ENCODE measurements at places on chromosomes 2 and 18.

DNA sequence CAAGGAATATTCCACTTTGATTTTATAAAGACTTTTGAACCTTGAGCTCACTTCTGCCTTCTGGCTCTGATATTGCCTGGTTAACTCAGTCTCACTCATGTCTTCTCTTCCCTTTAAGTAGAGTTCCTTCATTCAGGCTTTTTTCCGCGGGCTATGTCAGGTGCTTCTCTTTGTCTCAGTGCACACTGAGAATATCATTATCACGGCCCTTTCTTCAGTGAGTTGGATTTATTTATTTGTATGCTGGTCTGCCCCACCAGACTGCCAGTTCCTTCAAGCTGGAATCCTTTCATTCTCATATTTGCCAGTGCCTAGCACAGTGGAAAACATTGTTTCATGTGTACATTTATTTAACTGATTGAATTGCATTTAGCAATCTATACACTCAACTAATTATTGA, 136.5 kb downstream of the DOK6 start:
- DNase-seq: no peak

- no peak for DNase-seq
Observed at GRCh38 chr2:181399027-181399426, 58.2 kb upstream of the ITGA4 start.

DNA sequence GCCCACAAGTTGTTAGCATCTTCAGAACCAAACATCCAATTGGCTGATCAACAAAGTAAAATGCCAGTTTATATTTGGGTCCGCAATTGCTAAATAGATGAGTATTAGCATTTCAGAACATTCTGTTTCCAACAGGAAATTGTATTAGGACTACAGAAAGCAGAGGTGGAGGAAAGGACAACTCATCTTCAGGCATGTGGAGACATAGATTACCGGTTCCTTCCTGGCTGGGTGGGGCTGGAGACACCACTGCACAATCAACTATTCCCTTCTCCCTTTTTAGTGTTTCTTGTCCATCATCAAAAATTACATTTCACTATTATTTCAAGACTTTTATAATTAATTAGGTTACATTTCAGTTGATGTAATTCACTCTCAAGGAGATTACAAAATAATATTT, 83.8 kb downstream of the ADAM23 start:
- DNase-seq: no peak

DNA sequence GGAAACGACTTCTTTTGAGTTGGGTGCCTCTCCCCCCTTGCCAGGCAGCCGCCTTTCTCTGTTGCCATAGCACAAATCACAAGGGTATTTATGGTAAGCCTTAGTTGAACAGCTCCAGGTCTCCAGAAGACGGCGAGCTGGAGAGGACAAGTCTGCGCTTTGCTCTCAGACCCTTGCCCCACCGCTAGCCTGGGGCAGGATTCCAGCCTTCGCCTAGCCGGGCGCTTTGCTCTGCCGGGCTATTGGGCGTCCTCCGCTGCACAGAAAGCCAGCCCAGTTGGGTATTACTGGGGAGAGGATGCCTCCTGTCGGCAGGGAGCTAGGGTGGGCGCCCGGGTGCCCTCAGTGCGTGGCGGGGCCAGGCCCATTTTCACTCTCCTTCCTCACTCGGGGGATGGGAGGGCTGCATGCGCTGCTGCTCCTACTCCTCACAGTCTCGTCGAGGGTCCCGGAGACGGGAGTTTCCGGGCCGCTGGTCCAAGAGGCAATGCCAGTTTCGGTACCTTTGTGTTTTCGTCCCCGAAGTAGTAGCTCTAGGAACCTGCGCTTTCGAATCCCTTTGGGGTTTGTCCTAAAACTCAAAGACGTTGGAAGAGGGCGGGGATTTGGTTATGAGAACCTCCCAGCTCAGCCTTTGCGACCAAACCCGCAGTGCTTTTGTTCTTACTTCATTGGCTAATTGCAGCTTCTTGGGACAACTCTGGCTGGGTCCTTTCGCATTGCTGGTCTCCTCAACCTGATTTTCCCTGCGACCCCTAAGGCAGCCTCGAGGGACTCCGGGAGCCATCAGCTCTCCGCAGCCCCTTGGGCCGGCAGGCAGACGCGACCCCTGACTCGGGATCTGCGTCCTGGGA, 3.6 kb upstream of the DLX2 start:
- no peak for DNase-seq

- DNase-seq: no peak
Observed at GRCh38 chr2:148122788-148123187, 101.9 kb downstream of the MBD5 start.

DNA sequence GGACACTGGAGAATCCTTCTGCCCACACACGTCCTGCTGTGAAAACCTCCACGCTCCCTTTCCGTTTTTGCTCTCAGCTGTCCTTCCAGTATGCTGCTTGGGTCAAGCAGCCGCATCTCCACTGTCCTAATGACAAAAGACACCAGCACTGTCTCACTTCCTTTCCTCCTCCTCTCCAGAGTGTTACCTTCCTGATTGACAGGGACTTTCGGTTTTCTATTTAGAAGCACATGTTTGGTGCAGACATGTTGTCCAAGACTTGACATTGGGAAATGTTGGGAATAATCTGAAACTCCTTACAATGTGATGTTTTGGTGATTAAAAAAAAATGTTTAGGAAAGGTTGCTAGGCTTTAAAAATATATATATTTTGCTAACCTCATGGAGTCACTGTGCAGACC, 226.6 kb downstream of the FAM210A start:
- DNase-seq: no peak

- DNase-seq: no peak
Observed at GRCh38 chr2:73008766-73009135, 62.8 kb downstream of the SFXN5 start.

DNA sequence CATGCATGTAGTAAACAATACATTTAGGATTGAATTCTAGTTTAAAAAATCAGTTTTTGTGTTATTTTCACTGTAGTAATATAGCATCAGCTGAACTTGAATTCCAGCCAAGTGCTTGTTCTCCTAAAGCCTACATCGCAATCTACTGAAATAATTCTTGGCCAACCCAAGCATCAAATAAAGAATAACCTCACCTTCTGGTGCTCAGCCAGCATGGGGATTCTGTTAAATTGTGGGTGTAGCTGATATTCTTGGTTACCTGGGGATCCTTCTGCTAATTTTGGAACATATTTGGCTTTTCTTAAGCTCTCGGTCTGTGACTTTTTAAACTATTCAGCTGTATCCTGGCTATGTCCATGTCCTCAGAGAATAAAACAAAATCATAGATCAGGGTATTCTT, 248.8 kb downstream of the NRXN1 start:
- DNase-seq: no peak

GRCh38 chr18:46677611-46678010, 20.6 kb upstream of the LOXHD1 start:
- no peak for DNase-seq

DNA sequence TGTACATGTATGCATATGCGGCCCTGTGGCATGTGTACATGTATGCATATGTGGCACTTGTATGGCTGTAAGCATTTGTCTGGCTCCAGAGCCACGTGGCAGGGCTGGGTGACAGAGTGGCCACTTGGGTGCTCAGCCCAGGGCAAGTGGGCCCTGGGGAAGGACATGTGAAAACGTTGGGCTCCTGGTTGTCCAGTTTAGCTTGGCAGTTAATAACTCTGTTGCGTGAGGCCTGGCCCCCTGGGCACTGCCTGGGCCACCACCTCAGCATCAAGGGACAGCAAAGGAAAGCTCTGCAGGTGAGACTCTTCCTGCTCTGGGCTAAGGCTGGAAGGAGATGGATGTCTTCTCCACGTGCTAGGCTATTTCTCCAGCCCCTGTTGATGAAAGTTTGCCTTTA, 119.9 kb downstream of the CTIF start:
- no peak for DNase-seq

DNA sequence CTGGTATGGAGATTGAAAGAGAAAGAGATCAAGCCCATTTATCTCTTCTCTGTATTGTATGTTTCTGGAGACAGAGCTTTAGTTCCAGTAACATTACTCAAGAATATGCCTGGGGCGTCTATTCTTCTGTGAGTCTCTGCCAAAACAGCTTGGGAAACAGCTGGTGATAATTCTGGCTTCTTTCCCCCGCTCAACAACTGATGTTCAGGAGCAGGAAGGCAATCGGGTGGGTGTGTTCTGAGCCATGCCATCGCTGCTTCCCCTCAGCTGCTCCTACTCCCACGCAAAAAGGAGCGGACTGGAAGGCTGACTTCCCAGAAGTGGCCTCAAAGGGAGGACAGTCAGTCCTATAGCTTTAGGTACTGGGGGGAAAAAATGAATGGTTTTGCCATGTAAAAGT, 695.1 kb downstream of the PLCL1 start:
- no peak for DNase-seq

DNA sequence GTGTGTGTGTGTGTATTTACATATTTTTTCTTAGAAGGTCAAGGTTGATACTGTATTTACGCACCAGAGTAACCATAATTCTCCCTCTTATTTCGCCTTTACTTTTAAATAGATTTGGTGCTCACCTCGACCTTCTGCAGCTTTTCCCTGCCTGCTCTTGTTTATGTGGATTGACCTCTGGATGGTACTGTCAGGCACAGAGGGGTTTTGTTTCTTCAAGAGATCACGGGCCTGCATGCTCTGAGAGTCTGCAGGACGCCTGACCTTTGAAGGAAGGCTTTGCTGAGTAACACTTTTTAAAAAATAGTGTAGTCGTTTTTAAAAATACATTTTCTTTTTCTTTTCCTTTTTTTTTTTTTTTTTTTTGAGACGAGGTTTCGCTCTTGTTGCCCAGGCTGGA, 18.1 kb upstream of the EFHD1 start:
- no peak for DNase-seq

All from HS-5 (cell line).